EL (cell line): ENCODE measurements at places on chromosomes 2 and 18.

DNA sequence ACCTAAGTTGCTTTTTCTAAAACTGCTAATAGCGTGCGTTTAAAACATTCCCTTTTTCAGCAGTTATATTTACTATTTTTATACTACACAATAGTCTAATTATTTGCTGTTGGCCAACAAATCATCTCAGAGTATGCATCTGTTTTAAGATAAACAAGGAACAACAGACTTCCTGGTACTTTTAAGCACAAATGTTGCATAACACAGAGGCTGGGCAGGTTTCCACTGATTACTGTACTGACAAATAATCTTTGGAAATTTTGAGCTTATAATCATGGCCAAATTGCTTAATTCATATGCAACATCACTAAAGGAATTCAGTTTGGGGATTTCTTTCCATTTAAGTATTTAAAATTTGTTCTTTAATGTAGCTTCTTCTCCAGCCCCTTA is 737.4 kb upstream of the SALL3 start:
- no peak for DNase-seq

DNA sequence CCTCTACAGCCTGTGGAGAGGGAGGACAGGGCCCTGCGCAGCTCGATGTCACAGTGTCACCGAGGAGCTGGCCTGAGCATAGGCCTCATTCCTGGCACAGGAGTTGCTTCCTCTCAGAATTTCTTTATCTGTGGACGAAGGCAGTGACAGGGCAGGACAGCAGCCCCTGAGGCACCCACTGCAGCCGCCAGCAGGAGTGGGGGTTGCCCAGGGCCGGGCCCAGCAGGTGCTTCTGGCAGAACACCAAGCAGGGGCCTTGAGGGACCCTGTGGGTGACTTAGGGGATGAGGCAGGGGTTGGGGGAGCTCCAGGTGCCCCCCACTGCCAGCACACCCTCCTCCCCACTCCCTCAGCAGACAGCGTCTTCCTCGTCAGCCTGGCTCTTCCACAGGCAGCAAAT is 290.0 kb downstream of the PHLPP1 start:
- no peak for DNase-seq

DNA sequence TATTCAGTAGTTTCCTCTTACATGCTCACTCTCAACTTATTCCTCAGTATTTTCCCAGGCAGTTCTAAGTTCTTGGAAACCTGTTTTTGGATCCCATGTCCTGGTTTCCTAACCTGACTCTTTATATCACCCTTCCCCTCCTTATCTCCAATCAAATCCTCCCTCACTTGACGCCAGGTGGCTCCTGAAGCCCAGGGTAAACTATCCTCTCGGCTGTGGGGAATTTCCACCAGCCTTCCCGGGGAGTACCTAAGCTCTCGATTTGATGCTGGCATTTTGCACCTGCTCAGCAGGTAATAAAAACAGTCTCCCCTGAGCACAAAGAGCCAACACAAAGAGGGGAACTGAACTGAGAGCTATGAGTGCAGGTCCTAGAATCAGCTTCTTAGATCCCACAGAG is 538.0 kb downstream of the SLC4A3 start:
- DNase-seq: no peak

DNA sequence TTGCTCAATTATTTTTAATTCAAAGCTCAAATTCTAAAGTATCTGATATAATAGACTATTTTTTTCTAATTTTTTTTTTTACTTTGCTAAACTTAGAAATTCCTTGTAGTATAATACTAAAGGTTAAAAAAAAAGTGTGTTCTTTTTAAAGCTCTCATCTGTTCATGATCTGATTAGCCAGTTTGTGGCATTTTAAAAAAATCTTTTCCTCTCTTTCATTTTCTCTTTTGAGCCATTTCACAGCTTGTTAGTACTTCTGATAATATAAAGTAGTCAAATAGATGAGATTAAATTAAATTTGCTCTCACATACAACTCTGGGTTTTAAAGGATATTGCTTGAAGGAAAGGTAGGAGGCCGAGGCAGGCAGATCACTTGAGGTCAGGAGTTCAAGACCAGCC is 40.7 kb upstream of the NEMP2 start:
- DNase-seq: no peak

- no peak for DNase-seq
Observed at GRCh38 chr2:43001787-43002468, 209.5 kb upstream of the HAAO start.

DNA sequence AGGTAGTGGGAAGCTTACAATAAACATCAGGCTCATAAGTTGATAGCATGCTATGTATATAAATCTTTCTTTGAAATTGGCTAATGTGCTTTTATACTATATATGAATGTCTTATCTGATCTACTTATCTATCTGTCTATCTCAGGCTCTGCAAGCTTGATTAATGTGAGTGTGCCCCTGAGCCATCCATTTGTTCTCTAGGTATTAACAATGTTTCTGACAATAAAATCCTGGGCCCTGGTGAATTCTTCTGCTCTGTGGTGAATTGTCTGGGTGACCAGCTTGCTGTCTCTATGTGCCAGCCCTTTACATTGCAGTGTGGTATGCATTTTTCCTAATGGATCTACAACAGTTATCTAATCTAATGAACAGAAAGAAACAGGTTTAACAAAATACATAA is 295.9 kb downstream of the HRH4 start:
- DNase-seq: no peak
